EH (cell line): ENCODE measurements at places on chromosomes 3 and 15.

GRCh38 chr3:120155108-120155507 lies 60.9 kb upstream of the GSK3B start:
- DNase-seq: no peak

DNA sequence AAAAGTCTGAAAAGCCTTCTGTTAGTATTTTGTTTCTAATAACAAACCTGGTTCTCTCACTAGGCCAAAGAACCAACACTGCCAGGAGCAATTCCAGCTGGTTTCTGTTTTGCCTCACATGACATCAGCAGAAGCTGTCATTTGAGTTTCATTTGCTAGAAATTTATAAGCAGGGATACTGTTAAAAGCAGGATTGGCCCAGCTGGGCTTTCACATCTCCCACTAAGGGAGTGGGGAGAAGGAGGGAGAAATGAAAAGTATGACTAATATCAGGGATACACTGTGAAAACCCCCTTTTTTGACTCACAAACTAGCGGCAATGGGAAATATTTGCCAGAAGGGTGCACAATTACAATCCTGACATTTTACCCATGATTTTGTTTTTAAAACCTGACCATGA lies 5.3 kb downstream of the CCDC80 start:
- DNase-seq: peak; percentile 89

DNA sequence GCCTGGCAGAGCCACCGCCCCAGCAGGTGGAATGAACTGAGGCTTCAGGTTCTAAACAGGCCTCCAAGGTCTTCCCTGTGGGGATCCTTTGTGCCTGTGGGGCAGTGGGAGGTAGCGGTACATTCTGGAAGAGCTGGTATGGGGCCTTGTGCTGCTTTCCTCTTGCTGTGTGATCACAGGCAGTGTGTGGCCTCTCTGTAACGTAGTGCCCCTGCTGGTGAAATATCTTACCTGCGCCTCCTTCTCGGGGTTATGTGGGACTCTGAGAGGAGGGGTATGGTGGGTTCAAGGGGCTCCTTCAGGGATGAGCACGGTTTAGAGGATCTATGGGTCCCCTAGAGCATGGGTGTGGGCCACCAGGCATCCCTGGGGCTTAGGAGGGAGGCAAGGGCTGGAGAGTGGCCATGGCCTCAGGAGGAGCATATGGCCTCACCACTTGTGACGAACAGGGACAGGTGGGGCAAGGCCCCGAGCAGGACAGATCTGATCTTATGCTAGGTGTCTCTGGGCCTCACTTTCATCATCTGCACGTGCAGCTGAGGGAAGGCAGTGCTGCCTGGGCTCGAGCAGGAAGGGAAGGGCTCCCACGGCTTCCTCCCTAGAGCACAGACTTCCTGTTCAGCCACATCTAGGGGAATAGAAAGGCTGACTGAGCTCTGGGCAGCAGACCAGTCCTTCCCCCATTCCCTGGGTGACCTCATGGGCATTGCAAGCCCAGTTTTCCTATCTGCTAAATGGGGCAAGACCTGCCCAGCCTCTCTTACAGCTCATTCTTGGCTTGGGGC lies 1.9 kb upstream of the ALS2CL start:
- DNase-seq: peak; percentile 34

- peak; percentile 7 for DNase-seq
Measured at GRCh38 chr3:168511428-168512014, 415.8 kb upstream of the GOLIM4 start.

DNA sequence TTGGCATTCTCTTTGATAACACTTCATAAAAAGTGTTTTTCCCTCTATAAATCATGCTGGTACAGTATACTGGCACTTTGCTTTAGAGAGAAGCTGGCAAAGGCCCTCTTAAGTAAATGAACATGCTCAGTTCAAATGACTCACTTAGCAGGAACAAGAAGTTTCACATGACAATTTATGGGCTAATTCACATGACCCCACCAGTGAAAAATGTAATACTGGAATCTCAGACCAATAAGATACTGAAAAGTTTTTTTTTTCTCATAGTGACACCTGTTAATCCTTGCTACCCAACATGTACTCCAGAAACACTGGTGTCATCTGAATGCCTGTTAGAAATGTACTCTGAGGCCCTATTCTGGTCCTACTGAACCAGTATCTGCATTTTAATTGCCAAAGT lies 13.9 kb downstream of the BTBD1 start:
- DNase-seq: peak; percentile 88

GRCh38 chr3:72261566-72262564 lies 476.9 kb upstream of the PROK2 start:
- peak; percentile 21 for DNase-seq

DNA sequence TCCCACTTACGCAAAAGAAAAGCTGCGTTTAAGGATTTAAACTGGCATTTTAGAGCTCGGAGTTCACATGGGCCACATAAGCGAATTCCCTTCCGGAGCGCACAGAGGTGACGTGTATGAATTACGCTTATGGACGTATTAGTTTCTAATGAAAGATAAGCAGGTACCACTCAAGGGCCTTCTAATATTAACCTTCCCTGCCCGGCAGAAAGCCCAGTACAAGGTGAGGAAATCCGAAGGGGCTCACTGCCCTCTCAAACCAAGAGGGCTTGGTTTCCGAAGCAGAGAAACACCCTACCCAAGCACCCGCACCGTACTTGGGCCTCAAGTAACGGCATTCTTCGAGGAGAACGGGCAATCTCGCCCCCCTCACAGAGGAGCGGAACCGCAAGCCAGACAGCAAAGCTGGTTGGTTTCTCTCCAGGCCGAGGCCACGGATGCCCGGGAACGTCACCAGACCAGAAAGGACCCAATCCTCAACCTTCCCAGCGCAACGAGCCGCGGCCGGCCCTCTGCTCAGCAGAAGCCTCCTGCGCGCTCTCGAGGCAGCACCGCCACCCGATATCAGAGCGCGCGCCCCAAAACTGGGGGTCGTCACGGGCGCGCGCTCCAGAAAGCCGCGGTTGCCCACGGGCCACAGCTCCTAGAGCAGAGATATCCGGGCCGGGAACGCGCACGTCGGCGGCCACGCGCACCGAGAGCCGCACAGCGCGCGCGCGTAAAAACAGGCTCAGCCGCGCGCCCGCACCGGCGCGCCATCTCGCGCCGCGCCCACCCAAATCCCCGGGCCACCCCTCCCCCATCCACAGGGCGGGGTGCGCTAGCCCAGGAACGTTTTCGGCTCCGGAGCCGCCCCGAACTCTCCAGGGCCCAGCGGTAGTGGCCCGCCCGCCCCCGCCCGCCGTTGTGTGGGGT lies 676 bp downstream of the QRICH1 start:
- peak; percentile 83 for DNase-seq

- DNase-seq: no peak
Measured at GRCh38 chr3:108381529-108382140, 85.3 kb downstream of the HHLA2 start.

GRCh38 chr3:183094711-183095110 lies 4.6 kb downstream of the MCCC1 start:
- DNase-seq: no peak

DNA sequence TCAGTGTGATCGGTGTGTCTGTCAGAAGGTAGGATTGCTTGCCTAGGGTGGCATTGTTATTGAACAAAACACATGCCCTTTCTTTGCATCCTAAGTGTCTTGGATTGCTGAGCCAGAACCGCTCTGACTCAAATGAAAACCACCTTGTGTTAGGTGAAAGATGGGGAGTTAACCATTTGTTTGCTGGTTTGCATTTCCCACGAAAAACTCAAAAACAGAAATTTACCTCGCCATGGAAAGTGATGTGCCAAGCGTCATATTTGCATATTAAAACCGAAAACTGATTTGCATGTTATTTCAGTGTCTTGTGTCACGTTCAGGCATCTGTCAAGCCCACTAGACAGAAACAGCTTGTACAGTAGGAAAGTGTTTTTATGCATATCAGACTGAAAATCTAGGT lies 474.6 kb upstream of the TPRG1 start:
- no peak for DNase-seq

DNA sequence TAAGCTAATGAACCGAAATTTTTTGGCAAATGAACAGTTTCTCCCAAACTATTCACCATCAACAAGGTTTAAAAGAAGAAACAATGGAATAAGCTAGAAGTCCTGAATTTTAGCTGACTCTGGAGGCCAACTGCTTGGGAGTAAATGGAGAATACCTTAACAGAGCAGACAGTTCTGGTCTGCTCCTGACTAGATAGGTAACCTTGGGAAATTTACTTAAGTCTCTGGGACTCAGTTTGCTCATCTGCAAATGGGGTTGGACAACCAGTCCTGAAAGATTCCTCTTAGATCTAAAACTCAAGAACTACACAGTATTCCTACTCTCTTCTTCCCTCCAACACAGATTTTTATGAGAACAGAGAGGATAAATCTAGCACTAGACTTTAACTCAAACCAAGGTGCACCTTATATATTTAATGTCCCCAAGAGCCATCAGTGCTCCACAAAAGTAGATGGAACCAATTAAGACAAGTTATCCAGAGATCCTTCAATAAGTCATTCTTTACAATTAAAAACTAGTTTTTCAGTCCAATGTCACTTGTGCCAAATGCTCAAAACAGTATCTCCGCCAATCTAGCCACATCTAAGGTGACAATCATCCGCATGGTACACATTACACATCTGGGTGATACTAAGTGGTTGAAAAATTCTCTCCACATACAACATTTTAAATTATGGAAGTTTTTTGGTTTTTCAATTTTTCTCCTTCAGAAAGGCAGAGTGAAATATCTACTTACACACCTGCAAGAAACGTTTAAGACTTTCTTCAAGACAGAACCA lies 1.5 kb downstream of the RHOA start:
- DNase-seq: no peak

- no peak for DNase-seq
Measured at GRCh38 chr3:101758224-101758623, 20.8 kb upstream of the NXPE3 start.

GRCh38 chr15:39629371-39629770 lies 48.5 kb downstream of the THBS1 start:
- no peak for DNase-seq

DNA sequence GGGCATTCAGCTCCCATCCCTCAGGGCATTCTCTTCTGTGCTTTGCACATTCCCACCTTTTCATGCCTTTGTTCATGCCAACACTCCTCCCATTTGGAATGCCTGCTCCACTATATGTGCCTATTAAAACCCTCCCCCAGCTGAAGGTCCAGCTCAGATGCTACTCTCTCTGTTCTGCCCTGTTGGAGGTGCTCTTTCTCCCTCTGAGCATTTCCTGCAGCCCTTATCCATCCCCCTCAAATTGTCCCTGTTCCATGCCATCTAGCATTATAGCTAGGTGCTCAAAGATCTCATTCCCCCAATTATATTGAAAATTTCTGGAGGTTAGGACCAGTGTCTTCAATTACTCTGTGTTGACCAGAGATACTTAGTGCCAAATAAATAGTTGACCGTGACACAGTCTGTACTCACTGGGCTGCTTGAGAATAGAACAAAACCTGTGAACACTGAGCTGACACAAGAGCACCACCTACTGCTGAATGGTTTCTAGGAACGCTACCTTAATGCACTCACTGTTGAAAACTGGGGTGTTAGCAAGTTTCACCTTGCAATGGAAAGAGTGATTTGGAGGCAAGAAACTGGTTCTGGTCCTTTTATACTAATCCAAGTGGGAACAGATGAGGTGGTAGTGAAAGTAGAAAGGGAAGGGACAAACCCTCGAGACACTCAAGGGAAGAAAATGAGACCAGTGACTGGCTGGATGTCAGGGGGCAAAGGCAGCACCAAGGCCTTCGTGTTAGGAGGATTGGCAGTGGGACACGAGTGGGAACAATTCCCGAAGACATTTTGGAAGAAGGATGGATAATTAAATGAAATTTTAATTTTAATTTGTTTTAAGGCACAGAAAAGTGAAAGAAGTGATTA lies 289.8 kb upstream of the ROPN1 start:
- DNase-seq: peak; percentile 69
